ENCODE measurements at places on chromosomes 3 and 15.
A peak's percentile ranks its signal among the peaks of the same experiment; 100 is the strongest.

- H3K4me1 ChIP-seq: no peaks in the 10 kb centered on the region
- H3K27ac ChIP-seq: no peak overlapping the region
Observed at GRCh38 chr3:1942781-1943180, 155.9 kb upstream of the CNTN4 start.

- DNase-seq: peak; percentile 49
- H3K4me1 ChIP-seq: peaks cover 2% of the 10 kb centered on the region
- H3K27me3 ChIP-seq: no peaks in the 10 kb centered on the region
- no peaks in the 10 kb centered on the region for H3K36me3 ChIP-seq
- no peak overlapping the region for H3K27ac ChIP-seq
Observed at GRCh38 chr3:186532598-186533072, 11.5 kb downstream of the CRYGS start.

GRCh38 chr3:196518966-196519717 lies 4.0 kb upstream of the SMCO1 start:
- H3K27ac ChIP-seq: no peak overlapping the region
- DNase-seq: peak; percentile 85
- H3K36me3 ChIP-seq: no peaks in the 10 kb centered on the region
- H3K4me3 ChIP-seq: no peak overlapping the region

GRCh38 chr3:24810881-24811280 lies 316.2 kb upstream of the THRB start:
- no peak overlapping the region for H3K4me3 ChIP-seq
- no peaks in the 10 kb centered on the region for H3K27me3 ChIP-seq
- H3K27ac ChIP-seq: no peak overlapping the region
- no peaks in the 10 kb centered on the region for H3K36me3 ChIP-seq
- H3K4me1 ChIP-seq: no peaks in the 10 kb centered on the region
